Caki2 (cell line): ENCODE measurements at places on chromosomes 2 and 18. TPM values are rescaled to one million over a fixed set of nuclear protein-coding genes. Genes with fewer than 3 reads are reported as not detected.

The RESP18 gene
- total RNA-seq: not detected in 2 replicates

The PLCD4 gene
- total RNA-seq: 4.3 and 11.9 TPM in 2 replicates

The CGREF1 gene
- 7.1 and 10.3 TPM in 2 replicates for total RNA-seq

The LDLRAD4 gene
- 0.44 TPM in 1 of 2 replicates, not detected in the other for total RNA-seq
